ENCODE measurements at places on chromosomes 12 and 14. TPM values are rescaled to one million over a fixed set of nuclear protein-coding genes. Genes with fewer than 3 reads are reported as not detected.

KRT6C gene
- total RNA-seq = not detected

DNA sequence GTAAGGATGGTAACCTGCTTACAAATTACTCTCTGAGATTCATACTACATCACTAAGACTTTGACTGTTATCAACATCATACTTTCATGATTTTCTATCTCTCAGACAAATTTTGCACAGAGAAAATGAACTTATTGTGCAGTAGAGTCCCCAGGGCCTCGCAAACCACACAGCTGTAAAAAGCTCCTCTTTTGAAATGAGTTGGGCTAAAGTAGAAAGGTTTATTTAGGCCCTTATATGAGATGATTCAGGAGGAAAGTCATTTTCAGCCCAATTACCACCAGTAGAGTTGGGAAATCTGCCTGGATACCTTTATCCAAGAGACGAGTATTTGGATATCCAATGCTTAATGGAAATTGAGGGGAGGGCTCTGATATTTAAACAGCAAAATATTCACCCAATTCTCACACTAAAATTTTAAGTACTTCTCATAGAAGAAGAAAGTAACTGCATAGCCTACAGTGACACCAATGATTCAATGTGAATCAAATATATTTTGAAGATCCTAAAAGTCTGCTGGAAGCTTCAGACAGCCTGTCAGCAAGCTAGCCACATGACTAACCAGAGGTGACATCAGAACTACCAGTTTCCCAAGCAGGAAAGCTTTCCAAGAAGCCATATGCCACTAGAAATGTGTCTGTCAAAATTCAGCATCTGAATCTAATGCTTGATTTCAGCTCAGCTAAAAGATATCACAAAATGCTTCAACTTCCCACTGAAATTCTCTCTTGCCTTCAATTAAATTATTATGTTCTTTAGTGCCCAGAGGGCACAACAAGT is 190.1 kb upstream of the SYT1 start:
- DNase-seq = no peak

DNA sequence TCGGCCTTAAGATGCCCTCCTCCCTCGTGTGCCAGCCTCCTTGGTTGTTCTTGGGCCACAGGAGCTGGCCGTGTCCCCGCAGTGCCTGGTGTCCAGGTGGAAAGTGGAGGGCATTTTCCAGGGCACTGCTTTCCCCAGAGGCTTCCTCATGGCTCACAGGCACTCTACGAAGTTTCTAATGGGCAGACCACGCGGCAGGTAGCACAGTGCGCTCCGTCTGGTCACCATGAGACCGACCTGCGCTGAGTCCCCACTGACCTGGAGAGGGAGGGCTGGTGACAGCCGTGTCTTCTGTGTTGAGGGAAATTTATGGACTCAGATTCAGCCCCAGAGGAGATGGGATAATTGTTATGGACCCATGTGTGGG is 186.3 kb downstream of the ADGRD1 start:
- DNase-seq = no peak

DNA sequence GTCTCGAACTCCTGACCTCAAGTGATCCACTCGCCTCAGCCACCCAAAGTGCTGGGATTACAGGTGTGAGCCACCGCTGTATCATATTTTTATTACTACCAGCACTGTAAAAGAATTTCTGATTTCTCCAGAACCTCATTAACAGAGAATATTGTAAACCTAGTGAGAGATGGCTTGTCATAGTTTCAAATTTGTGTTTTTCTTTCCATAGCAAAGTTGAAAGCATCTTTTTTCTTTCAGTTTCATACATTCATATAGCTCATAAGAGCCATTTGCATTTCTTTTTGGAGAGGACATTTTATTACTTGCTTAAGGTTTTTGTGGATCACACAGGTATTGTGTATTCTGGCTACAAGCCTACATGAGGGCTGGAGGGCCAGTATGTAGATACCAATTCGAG is 58.0 kb downstream of the MIS18BP1 start:
- DNase-seq = no peak

DNA sequence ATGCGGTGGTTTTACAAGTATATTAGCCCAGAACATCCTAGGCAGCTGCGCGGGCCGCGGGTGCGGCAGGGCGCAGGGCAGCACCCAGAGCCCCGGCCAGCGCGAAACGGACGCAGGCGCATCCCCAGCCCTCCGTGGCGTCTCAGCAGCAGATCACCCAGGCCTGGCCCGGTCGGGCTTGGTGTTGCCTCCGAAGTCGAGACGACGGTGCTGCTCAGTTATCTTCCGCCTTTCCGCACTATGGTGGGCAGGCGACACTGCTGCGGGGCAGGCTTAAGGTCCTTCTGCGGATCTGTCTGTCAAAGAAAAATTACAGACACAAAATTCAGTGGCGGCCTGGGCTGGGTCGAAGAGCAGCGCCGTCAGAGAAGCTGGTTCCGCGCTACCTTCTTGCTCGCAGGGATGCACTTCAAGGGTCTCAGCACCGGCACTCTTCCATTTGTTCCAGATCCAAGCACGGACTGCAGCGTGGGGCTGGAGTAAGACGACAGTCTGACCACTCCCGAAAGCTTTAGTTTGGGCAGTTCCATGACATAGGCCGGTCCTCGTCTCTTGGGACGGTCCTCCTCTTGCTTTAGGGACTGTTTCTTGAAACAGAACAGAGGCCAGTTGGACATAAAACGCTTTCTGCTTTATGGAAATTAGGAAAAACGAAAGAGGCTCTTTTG is 75.8 kb downstream of the MOK start:
- DNase-seq = no peak

DNA sequence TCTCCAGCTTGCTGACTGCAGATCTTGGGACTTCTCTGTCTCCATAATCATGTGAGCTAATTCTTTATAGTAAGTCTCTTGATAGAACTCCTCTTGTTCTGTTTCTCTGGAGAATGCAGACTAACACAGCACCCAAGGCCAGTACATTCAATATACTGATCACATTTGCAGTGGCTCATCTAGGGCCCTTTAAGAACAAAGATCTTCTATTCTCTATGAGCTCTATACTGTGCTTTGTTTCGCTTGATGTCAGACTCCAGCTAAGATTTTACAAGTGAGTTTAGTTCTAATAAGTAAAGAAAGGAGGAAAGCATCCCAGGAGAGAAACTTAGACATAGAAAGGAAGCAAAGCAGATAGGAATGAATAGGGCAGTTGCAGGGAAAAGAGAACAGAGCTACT is 69.3 kb upstream of the TMPO start:
- no peak for DNase-seq

DNA sequence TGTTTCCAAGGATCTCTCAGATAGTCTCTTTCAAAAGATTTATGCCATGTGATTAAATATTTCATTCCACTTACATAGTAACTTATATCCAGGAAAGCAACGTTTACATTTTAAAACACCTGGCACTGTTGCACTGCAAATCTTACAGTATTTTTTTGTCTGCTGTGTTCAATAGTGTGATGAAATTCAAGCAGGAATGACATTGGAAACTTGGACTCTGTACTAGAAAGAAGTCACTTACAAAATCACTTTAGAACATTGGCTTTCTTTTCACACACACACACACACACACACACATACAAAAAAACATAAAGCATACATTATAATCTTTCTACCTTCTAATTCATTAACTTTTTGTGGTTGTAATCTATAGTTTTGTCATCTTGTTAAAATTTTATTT is 66.2 kb upstream of the USP15 start:
- DNase-seq = no peak

DNA sequence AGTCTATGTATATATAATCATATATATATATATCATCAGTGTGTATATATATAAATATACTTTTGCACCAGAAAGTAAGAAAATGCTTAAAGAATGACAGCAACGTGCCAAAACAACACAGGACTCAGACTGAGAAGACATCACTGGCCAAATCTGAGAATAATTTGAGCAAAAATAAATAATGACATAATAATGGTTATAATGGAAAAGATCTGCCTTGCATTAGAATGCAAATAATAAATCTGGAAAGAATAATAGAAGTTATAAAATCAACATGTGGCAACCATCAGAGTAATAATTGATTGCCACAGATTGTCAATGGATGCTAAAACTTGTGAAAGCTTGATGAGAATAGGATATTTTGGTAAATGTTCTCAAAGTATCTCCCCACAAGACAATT is 61.5 kb upstream of the PLEKHG7 start:
- DNase-seq = no peak

GPATCH2L gene
- 14.0 TPM for total RNA-seq

- no peak for DNase-seq
Measured at GRCh38 chr12:25896981-25897380, 61.5 kb upstream of the RASSF8 start.

TDRD9 gene
- not detected for total RNA-seq

RNFT2 gene
- total RNA-seq = 4.1 TPM

DNA sequence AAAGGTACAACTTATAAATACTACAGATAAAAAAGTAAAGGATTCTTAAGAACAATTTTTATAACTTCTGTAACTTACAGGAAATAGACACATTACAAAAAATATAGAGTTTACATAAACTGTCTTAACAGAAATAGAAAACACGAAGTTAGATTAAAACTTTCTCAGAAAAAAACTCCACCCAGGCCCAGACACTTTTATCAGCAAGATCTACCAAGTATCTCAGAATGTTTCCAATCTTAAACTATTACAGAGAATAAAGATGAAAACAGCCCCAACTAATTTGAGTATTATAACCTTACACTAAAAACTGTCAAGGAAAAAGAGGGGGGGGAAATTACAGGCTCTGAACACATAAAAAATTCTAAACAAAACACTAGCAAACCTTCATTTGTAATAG is 8.2 kb downstream of the ZFC3H1 start:
- DNase-seq = no peak

DNA sequence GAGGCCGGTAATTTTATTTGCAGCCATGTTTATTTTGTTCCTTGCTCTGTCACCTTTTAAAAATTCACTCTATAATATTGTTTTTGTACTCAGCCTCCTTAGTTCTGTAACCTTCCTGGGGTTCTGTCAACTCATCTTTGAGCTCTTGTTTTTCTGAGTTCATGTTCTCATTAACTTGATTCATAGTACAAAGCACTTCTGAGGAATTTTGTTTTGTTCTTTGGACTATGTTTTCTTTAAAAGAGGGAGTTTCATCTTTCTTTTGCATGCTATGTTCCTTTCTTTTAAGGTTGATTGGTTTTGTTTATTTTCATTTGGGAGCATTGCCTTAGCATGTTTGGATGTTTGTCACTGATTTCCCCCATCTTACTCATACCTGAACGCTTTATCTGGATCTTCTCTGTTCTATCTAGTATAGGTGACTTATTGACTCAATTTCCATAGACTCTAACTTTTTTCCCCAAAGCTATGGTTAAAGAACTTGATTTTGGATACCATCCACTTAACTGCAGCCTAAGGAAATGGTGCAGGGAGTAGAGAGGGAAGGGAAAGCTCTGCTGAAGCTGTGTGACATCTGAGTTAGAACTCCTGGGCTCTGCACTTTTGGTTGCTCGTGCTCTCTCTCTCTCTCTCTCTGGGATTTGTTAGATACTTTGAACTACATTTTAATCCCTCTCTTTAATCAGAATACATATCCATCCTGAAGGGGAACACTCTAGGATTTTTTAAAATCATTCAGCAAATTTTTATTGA is 268.5 kb downstream of the PAWR start:
- DNase-seq = peak; percentile 100

GRCh38 chr14:93010522-93011140 is 87.7 kb downstream of the CHGA start:
- DNase-seq = peak; percentile 48

GRCh38 chr14:54300881-54301280 is 95.9 kb upstream of the CDKN3 start:
- no peak for DNase-seq

GRCh38 chr12:69821456-69822159 is 3.4 kb upstream of the MYRFL start:
- peak; percentile 28 for DNase-seq

GRCh38 chr14:71693381-71693780 is 238.8 kb upstream of the RGS6 start:
- no peak for DNase-seq

DNA sequence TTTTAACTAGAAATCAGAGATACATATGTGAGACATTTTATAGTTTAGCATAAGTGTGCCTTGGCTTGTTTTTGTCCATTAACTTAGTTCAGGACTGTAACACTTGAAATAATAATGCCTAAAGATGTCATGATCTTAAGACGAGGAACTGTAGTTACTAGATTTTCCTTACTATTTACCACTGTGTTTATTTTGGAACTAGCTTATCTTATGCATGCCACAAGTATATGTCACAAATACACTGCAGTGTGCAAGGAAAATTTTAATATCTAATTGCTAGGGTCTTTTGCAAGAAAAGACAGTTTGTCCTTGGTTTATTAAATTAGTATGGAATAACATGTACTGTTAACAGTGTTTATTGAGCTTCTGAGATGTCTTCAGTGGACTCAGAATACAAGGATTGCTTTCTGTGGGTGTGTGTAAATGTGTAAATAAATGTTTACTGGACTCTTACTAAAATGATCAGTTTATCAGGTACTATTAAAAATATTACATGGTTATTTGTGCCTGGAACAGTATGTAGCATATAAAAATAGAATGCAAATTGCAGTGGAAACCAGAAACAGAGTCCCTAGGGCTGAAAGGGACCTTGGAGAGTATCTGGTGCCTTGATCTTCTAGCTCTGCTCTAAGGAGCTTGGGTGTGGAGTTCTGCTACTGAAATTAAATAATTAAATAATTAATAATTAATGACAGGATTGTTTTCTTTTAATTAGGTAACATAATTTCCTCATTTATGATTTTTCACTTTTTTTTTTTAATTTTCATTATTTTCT is 58.1 kb downstream of the FGD4 start:
- DNase-seq = no peak

DNA sequence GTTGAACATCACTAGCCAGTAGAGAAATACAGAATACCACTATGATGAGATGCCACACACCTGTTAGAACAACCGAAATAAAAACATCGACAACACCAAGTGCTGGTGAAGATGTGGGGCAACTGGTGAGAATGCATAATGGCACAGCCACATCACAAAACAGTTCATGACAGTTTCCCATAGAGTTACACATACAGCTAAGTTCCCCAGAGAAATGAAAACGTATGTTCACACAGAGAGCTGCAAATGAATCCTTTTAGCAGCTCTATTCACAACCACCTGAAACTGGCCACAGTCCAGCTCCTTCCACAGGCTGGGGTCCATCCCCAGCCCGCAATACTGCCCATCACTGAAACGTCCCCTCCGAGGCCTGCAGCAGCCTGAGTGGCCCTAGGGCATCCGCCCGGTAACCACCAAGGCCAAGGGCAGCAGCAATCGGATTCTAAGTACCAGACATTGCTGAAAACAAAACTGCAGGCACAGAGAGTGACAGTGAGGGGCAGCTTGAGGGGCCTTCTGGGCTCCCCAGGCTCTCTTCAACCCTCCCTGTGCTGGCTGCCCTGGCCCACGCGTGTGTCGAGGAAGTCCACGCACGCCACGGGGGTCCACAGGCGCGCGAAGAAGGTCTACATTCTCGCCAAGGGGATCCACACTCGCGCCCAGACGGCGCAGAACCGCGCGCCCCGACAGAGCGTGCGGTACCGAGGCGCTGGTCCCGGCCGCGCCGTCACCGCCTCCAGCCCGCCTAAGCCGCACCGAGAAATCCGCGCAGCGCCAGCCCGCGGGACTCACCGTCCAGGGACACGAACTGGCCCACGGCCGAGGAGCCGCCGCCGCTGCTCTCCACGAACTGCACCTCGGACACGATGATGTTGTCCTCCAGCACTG is 903 bp downstream of the BRF1 start:
- DNase-seq = no peak

GRCh38 chr12:127174881-127175280 is 1092.1 kb upstream of the TMEM132C start:
- DNase-seq = no peak

- no peak for DNase-seq
Measured at GRCh38 chr14:24059841-24060388, 8.1 kb downstream of the CARMIL3 start.

Measured in Caki2 (cell line).